ENCODE measurements at places on chromosomes 3 and 15. TPM values are rescaled to one million over a fixed set of nuclear protein-coding genes. Genes with fewer than 3 reads are reported as not detected.

PCOLCE2 gene
- total RNA-seq, result not detected

DNA sequence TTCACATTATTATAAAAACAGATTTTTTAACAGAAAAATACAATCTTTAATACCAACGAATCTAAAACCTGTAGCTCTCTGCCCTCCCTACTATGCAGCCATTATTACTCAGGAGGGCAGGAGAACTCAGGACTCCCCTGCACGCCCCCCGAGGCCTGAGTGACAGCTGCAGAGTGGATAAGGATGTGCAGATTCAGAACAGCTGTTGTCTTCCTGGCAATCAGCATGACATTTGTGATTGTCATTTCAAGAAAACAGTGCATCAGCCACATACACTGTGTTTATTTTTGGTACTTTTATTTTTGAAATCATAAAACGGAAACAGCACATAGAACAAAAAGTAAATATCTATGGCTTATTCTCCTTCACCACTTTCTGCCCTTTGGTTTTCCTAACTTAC is 450.8 kb downstream of the OCA2 start:
- no peak overlapping the region for H3K27ac ChIP-seq
- H3K4me1 ChIP-seq, result no peaks in the 10 kb centered on the region
- DNase-seq, result no peak
- H3K36me3 ChIP-seq, result no peaks in the 10 kb centered on the region
- no peaks in the 10 kb centered on the region for H3K27me3 ChIP-seq

- no peak for DNase-seq
- H3K27ac ChIP-seq, result no peak overlapping the region
- H3K4me3 ChIP-seq, result no peak overlapping the region
- no peaks in the 10 kb centered on the region for H3K27me3 ChIP-seq
- H3K36me3 ChIP-seq, result no peaks in the 10 kb centered on the region
These were observed 577.8 kb downstream of the PYDC2 start for GRCh38 chr3:192038726-192039125.

DNA sequence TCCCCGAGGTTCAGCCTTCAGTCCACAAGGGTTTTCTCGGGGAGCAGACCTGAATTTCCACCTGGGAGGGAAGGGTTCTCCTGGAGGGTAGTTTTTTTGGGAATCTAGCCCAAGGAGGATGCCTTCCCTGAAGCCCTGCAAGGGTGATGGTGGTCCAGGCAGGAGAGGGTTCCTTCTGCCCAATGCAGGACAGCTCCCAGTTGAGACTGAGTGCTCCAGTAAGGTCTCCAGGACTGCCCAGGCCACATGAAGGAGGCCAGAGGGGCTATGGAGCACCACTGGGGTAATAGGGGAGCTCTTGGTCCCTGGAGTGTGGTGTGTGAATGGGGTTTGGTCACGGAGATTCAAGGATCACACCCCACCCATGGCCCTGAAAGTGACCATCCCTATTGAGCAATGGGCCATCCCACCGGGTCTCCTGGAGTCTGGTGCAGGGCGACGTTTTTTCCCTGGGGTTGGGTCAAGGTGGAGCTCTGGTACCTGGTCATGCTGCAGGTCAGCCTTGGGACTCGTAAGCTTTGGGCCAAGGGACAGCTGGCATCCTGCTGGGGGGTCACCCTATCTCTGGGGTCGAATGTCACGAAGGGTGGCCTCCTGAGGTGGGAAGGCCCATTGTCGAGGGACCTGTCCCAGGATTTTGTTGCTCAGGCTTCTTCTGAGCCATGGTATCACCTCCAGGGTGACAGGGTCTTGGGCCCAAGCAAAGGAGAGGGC is 196.5 kb downstream of the UBE3A start:
- H3K27me3 ChIP-seq, result no peaks in the 10 kb centered on the region
- H3K4me1 ChIP-seq, result no peaks in the 10 kb centered on the region
- H3K27ac ChIP-seq, result no peak overlapping the region

LSM3 gene
- total RNA-seq, result 19.2 TPM

Measured in activated CD8-positive, alpha-beta T cell treated with anti-CD3 and anti-CD28 coated beads, Interleukin-2, amount 10 ng/mL, durations not matched to agents 7 days and 5 days (primary cell).